Activated naive CD4-positive, alpha-beta T cell treated with anti-CD3 and anti-CD28 coated beads, Interleukin-2, amount 10 ng/mL, durations not matched to agents 7 days and 5 days (primary cell): ENCODE measurements at places on chromosomes 6 and 20.
A peak's percentile ranks its signal among the peaks of the same experiment; 100 is the strongest.

DNA sequence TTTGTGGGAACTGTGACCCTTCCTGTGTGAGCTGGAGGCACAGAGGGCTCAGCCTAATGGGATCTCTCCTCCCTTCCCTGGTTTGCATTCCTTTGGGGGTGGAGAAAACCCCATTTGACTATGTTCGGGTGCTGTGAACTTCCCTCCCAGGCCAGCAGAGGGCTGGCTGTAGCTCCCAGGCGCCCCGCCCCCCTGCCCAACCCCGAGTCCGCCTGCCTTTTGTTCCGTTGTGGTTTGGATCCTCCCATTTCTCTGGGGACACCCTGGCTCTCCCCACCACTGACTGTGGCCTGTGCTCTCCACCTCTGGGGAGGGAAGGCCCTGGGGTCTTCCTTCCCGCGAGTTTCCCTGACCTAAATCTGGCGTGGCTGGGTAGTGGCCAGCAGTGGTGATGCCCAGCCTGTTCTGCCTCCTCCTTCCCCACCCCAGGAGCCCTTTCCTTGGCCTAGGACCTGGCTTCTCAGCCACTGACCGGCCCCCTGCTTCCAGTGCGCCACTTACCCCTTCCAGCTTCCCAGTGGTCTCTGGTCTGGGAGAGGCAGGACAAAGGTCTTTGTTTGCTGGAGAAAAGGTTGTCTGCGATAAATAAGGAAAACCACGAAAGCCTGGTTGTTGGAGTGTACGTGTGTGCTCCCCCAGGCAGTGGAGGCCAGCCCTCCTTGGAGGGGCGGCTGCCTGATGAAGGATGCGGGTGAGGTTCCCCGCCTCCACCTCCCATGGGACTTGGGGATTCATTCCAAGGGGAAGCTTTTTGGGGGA is 4.9 kb downstream of the VEGFA start:
- DNase-seq, result peak; percentile 79

DNA sequence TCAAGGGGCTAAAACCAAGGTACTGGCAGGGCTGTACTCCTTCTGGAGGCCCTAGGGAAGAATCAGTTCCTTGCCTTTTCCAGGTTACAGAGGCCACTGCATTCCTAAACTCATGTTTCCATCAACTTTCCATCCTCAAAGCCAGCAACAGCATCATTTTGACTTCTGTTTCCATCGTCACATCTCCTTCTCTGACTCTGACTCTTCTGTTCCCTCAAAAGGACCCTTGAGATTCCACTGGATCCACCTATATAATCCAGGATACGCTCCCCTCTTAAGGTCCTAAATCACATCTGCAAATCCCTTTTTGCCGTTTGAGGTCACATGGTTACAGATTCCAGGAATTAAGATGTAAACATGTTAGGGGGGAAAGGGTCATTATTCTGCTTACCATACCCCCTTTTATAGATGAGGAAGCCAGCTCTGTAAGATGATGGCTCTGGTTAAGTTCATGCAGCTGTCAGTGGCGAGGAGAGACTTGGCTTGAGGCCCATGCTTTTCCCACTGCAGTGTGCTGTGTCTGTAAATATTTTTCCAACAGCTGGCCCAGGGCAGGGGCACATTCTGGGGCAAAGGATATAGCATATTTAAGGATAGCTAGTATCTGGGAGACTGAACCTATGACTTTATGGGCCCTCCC is 114.6 kb downstream of the TNFRSF21 start:
- DNase-seq, result no peak

DNA sequence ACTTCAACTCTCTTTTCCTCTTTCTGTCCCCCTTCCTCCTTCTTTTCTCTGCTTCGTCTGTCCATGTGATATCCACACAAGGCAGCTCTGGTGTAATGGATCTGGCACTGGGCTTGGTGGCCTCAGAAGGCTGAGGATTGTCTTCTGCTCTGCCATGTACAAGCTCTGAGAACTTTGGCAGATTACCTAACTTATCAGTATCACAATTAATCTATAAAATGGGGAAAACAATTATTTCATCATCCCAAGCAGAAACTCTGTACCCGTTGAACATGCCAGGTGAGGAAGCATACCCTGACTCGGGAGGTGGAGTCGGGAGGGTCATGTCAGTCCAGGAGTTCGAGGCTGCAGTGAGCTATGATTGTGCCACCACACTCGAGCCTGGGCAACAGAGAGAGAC is 10.6 kb downstream of the RNF144B start:
- DNase-seq, result no peak

- DNase-seq, result no peak
These were observed 161.4 kb downstream of the TBXT start for GRCh38 chr6:166005944-166006899.

DNA sequence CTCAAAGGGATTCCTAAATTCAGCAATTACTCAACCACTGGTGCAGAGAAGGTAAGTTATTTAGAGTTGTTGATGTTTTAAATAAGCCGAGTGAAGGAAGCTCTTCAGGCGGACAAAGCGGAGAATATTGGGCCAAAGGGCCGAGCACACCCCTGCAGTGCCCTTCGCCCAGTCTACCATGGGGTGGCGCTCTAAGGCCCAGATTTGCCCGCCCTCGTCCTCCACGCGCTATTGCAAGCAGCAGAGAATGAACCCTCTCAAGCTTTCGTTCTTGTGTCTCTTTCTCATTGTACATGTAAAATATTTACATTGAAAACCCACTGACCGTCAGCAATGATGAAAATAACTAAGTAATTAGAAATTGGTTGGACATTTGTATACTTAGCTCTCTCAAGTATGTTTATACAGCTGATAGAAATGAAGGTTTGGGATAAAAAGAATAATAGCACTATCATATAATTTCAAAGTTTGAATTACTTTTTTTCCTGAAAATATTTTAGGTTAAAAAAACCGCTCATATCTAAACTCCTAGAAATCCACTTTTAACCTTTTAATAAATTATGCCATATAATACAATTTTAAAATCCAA is 195.0 kb upstream of the CEP162 start:
- peak; percentile 20 for DNase-seq

DNA sequence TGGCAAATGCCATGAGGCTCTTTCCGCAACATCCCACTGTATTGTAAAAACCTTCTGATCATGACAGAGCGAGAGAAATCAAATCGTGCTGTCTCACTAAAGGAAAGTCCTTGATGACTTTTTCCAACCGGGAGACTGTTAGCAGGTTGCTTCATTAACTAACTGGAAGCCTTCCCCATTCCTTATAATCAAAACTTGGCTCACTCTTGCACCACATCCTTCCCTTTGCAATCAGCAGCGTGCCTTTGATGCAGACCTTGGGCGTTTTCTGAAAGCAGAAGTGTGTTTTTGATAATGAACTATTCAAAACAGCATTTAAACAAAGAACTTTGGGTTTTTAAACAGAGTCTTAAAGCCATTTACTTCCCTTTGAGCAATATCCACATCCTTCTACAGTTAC is 96.2 kb upstream of the CNR1 start:
- DNase-seq, result no peak

DNA sequence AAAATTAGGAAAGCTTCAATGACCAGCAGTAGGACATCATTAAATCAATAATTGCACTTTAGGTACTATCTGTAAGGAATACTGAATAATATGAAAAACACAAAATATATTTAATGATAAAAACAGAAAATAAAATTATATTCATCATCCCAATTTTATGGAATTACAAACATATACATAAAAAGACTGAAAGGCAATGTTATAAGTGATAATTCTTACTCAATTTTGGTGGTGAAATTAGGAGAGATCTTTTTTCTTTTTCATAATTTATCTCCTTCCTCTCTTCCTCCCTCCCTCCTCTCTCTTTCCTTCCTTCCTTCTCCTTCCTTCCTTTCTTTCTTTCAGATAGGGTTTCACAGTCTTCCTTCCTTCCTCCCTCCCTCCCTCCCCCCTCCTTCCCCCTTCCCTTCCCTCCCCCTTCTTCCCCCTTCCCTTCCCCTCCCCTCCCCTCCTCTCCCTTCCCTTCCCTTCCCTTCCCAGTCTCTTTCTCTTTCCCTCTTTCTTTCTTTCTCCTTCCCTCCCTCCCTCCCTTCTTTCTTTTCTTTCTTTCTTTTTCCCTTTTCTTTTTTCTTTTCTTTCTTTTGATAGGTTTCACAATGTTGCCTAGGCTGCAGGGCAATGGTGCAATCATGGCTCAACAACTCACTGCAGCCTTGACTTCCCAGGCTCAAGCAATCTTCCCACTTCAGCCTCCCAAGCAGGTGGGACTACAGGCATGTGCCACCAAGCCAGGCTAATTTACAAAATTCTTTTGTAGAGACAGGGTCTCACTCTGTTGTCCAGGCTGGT is 36.8 kb downstream of the RSPH3 start:
- DNase-seq, result no peak

GRCh38 chr20:36728986-36729385 is 16.9 kb downstream of the NDRG3 start:
- DNase-seq, result no peak

DNA sequence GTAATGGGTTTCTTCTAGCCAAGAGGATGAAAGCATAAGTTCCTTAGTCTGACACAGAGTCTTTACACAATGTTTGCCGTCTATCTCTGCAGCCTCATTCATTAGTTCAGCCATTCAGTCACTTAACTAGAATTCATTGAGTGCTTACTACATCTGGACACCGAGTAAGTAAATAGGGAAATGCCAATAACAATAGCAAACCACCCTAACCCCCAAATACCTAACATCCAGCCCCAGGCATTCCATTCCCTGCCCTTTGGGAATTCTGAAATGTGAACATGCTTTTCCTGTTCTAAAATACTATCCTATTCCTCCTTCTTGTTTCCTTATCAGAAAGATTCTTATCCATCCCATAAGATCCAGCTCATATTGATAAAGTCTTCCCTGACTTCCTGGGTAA is 277.6 kb upstream of the RNF217 start:
- no peak for DNase-seq
